ENCODE measurements at places on chromosomes 5 and 9.

- DNase-seq, result no peak
Observed at GRCh38 chr5:94471521-94471920, 146.9 kb downstream of the KIAA0825 start.

DNA sequence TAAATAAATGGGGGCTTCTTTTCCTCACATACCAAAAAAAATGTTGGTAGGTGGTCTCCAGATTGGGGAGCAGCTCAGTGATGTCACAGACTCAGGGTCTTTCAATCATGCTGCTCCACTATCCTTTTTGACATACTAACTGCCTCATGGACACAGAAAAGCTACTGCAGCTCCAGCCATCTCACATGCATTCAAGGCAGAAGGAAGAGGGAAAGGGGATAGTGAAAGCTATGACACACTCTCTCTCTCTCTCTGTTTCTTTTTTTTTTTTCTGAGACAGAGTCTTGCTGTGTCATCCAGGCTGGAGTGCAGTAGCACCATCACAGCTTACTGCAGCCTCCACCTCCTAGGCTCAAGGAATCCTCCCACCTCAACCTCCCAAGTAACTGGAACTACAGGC is 7.9 kb upstream of the ADGRD2 start:
- no peak for DNase-seq

DNA sequence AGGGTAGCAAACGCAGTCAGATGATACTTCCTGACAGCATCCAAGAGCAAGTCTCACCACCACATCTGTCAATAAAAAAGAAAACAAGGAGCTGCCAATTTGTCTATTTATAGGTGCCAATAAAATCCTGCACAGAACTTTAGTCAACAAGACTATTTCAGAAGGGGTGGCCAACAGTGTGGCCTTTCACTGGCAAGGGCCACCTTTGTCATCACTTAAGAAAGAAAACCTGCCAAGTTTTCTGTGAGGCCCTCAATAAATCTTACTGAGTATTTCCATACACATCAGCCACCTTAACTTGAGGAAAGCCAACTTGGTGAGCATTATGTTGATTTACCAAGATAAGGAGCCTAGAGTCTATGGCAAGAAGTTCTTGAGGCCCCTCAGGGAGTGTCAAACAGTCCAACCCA is 312.3 kb downstream of the ENC1 start:
- DNase-seq, result no peak

GRCh38 chr5:150007050-150007449 is 6.5 kb downstream of the HMGXB3 start:
- no peak for DNase-seq

DNA sequence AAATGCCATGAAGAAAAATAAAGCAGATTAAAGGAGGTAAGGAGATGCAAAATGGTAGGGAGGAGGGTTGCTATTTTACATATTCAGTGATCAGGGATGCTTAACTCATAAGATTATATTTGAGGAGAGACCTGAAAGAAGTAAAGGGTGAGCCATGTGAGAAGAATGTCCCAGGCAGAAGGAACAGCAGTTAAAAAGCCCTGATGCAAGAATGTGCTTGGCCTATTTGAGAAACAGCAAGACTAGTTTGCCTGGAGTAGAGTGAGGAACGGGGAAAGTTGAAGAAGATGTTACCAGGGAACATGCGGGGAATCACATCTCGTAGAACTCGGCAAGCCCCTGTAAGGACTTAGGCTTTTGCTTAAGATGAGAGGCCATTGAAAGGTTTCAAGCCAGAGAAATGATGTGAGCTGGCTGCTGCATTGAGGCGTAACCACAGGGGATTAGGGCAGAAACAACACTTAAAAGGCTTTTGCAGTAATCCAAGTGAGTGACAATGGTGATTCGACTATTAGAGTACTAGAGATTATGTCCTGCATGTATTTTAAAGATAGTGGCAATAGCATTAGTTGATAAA is 198.7 kb downstream of the VPS13A start:
- DNase-seq, result no peak

GRCh38 chr5:178336889-178337288 is 104.3 kb upstream of the PHYKPL start:
- no peak for DNase-seq

DNA sequence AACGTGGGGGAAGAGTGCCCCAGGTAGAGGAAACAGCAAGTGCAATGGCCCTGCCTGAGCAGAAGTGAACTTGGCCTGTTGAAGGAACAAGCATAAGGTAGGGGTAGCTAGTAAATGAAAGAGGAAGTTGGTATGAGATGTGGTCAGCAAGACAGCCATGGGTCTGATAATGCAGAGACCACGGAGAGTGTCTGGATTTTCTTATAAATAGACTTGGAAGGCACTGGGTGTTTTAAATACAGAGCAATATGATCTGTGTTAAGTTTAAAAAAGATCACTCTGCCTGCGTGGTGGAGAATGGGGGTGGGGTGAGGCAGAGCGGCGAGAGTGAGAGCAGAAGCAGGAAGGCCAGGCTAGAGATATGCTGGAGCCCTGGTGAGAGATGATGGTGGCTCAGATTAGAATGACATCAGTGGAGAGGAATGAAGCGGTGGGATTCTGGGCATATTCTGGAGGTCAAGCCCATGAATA is 4.2 kb downstream of the ADAM19 start:
- no peak for DNase-seq

DNA sequence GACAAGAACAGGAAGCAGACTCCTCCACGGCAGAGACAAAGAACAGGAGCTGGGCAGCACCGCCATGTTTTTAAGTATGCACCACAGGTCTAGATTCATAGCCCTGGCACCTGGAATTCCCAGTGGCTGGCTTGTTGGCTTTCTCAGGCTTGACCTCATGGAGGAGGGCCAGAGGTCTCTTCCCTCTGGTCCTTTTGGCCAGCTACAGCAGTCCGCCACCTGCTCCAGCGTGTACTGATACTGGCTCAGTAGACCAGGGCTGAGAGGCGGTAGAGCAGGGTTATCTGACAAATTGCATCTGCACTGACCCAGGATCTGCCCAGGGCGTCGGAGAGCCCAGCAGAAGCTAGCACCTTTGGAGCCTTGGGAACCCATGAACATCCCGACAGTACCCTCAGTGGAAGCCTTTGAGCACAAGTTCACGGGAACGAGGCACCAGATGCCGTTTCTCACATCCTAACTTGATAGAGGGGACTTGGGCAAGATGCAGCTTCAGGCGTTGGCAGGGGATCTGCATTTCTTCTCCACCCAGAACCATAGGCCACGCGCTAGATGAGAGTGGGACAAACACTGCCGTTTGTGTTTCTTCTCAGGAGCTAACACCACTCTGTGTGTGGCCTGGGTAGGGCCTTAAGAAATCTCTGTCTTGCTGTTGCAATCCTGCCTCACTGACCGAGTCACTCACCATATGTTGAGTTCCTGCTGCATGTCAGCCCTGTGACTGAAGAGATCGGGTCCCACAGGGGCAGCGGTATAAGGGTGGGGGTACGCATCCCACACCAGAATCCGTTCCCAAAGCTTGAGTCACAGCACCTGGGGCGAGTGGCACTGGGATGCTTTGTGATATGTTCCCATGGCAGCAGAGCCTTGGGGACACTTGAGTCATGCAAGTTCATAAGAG is 90.3 kb upstream of the OTULINL start:
- no peak for DNase-seq

- DNase-seq, result no peak
Observed at GRCh38 chr5:14671414-14671813, 6.9 kb downstream of the OTULIN start.

GRCh38 chr5:9265441-9266287 is 280.2 kb downstream of the SEMA5A start:
- peak; percentile 64 for DNase-seq

DNA sequence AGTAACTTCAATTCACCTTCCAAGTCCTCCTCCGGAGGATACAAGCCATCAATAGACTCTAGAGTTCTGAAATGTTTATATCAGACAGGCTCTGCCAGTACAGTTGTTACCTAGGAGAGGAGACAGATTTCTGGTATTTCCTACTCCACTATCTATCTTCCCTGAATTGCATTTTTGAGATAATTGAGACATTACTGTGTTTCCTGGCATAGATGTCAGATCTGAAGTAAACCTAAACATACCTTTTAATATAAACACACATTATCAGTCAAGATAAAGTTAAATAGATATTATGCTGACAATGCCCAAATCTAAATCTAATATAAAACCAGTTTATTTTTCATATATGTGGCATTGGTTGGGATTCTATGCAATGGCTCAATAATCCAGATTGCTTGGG is 8.2 kb upstream of the TYRP1 start:
- no peak for DNase-seq

- DNase-seq, result peak; percentile 61
Observed at GRCh38 chr9:2489838-2490314, 131.7 kb upstream of the VLDLR start.

GRCh38 chr5:77133061-77133758 is 46.1 kb upstream of the ZBED3 start:
- peak; percentile 77 for DNase-seq

- DNase-seq, result no peak
Observed at GRCh38 chr5:83277953-83278352, 193.6 kb upstream of the VCAN start.

DNA sequence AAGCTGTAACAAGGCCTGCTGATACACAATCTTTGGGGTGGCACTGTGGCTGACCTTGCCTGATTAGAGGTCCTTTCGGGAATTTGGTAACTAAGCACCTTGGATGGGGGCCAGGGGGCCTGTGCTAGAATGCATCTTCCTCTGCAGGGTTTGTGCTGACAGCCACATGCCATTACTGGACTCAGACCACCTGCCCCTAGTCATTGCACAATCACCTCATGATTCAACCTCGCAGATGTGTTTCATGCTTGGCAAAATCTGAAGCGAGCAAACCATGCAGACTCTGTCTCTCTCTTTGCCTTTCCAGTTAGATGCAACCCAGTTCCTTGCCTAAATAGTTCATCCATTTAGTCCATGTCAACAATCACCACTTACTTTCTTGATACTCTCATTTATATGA is 96.5 kb upstream of the ERCC6L2 start:
- DNase-seq, result peak; percentile 90
